ENCODE measurements at places on chromosomes 2 and 18. TPM values are rescaled to one million over a fixed set of nuclear protein-coding genes. Genes with fewer than 3 reads are reported as not detected.

DNA sequence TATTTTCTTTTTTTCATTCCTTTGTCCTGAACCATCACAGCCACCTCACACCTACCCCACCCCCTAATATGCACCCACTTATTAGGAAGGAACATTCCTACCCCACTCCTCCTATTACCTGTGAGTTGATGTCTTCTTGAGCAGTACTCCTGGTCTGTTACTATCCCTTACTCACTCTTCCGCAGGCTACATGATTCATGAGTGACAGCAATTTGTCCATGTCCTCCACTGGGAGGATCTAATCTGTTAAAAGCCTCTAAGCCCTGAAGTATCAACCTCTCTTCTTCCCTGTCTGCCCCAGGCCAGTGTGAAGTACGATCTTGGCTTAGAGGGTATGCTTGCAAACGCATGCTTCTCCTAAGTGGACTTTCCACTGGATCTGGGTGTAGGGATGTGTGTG lies 75.6 kb upstream of the RFX8 start:
- DNase-seq, result no peak

Gene XDH
- not detected for total RNA-seq

Gene ANKRD36
- total RNA-seq, result 28.8 TPM

- DNase-seq, result peak; percentile 97
These were observed 312.9 kb downstream of the PRKCE start for GRCh38 chr2:45964223-45964841.

GRCh38 chr18:31161757-31162418 lies 768 bp downstream of the DSC1 start:
- no peak for DNase-seq

- DNase-seq, result no peak
These were observed 26.2 kb downstream of the EPC2 start for GRCh38 chr2:148670773-148671172.

GRCh38 chr2:19989667-19990415 lies at the start of gene WDR35:
TSS of gene WDR35 (minus strand) at chr2:19990105. CDS start at chr2:19990015, 90 bp downstream.
- DNase-seq, result peak; percentile 40

DNA sequence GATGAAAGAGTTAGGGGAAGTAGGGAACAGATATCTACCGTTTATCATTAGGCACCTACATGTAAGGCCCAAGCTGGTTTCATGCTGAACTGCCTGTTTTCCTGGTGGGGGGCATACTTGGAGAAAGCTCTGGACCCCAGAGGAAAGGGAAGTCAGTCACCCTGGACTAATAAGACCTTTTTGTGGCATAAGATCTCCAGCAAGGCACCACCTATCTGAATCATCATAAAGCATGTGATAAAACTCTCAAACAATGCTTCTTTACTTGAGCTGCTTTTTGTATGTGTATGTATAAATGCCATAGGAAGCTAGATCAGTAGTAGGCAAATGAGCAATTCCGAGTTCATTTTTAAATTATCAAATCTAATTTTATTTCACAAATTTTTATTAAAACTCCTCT lies 104.8 kb downstream of the TANC1 start:
- no peak for DNase-seq

GRCh38 chr2:45131587-45131986 lies 122.3 kb upstream of the SIX2 start:
- DNase-seq, result no peak

GRCh38 chr2:30934066-30934465 lies 126.8 kb upstream of the CAPN13 start:
- no peak for DNase-seq

- DNase-seq, result no peak
These were observed 802.1 kb downstream of the CPS1 start for GRCh38 chr2:211358504-211358903.

- peak; percentile 74 for DNase-seq
These were observed 37.9 kb downstream of the MOGAT1 start for GRCh38 chr2:222709191-222709891.

GRCh38 chr2:172415157-172415864 lies 12.1 kb upstream of the ITGA6 start:
- DNase-seq, result no peak

- no peak for DNase-seq
These were observed 77.0 kb upstream of the TMEM200C start for GRCh38 chr18:5972298-5972697.

Gene ADGRF3
- 0.13 TPM for total RNA-seq

DNA sequence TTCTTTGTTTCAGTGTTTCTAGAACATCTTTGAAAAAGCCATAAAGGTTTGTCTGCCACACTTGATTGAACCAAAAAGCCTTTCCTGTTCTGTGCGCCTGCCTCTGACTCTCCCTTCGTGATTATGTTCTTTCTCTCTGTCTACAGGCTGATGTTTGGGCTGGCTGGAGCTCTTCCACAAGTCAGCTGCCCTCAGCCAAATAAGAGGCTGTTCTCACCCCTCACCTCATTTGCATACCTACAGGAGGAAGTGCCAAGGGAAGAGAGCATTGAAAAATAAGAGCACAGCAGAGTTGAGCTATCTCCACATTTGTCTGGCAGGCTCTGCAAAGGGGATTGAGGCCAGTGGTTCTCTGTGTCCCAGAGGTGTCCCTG lies 15.8 kb downstream of the INPP5D start:
- DNase-seq, result peak; percentile 52

GRCh38 chr2:197711578-197711977 lies 6.4 kb downstream of the MARS2 start:
- no peak for DNase-seq

Gene TNS1
- 21.1 TPM for total RNA-seq

GRCh38 chr2:232457121-232458011 lies 1.4 kb downstream of the ALPI start:
- no peak for DNase-seq
